Lung (tissue), 17 donors: ENCODE measurements at places on chromosomes 3 and 15.

DNA sequence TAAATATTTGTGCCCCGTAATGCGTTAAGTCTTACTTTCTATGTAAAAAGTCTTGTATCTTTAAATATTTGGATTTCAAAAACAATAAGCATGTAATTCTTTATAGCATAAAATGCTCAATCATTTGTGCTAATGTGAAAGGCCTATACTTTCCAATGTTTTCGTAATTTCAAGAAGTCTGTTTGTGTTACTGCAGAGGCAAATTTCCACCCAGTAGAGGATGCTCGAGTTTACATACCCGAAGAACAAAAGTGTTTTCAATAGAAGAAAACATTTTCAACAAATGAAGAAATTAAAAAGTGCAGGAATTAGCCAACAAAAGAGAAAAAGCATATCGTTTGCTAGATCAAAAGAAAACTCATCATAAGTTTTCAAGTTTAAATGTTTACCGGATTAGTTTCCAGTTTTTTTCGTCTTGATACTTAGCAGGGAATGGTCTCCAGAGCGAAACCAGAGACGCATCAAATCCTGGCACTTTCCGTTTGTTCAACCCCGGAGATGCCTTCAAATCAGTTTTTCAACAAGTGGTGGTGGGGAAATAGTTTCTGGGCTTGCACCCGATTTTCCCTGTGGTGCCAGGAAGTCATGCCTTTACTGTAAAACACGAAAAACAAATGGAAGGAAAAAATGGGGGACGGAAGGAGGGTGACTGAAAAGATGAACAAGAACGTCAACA is 1.0 kb downstream of the CGGBP1 start:
- H3K4me3 ChIP-seq: peak overlapping the region; percentile 92
- H3K27ac ChIP-seq: peak overlapping the region; percentile 100
- H3K36me3 ChIP-seq: peaks cover 5% of the 10 kb centered on the region
- DNase-seq: no peak

DNA sequence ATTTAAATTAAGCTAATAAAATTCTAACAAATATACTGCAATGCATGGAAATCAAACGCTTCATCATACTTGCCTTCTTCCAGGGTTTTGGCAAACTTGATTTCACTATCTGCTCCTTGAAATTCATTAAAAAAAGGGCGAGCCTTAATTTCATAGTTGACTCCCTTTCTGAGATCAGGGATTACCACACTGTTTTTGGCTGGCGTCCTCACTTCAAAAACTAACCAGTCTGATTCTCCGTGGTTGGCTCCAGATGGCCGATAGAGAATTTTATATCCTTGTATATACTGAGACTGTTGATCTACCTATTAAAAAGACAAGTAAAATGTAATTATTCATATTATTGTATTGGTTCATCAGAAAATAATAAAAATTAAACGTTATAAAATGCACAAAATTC is 1106.8 kb downstream of the ROBO1 start:
- H3K36me3 ChIP-seq: no peaks in the 10 kb centered on the region
- H3K4me1 ChIP-seq: no peaks in the 10 kb centered on the region
- H3K4me3 ChIP-seq: no peak overlapping the region

GRCh38 chr15:38864827-38865581 is 300.4 kb upstream of the RASGRP1 start:
- no peaks in the 10 kb centered on the region for H3K36me3 ChIP-seq
- H3K27ac ChIP-seq: peak overlapping the region; percentile 54
- no peaks in the 10 kb centered on the region for H3K27me3 ChIP-seq
- no peak overlapping the region for H3K4me3 ChIP-seq

DNA sequence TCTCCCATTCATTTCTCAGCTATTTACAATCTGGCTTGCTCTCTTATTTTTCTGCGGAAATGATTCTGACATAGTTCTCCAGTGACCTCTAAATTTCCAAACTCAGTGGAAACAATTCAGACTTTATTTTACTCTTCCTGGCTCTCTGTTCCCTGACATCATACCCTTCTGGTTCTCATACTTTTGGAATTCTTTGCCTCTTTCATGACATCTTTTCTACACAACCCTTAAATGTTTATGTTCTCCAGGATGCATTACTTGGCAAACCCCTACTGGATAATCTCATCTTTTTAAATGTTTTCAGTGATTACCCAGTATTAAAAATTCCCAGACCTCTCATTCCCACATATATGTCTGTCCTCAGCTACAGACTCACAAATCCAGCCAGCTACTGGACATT is 23.9 kb upstream of the PLSCR4 start:
- no peak overlapping the region for H3K4me3 ChIP-seq
- H3K27me3 ChIP-seq: no peaks in the 10 kb centered on the region
- H3K4me1 ChIP-seq: peaks cover 18% of the 10 kb centered on the region
- peak; percentile 80 for DNase-seq

DNA sequence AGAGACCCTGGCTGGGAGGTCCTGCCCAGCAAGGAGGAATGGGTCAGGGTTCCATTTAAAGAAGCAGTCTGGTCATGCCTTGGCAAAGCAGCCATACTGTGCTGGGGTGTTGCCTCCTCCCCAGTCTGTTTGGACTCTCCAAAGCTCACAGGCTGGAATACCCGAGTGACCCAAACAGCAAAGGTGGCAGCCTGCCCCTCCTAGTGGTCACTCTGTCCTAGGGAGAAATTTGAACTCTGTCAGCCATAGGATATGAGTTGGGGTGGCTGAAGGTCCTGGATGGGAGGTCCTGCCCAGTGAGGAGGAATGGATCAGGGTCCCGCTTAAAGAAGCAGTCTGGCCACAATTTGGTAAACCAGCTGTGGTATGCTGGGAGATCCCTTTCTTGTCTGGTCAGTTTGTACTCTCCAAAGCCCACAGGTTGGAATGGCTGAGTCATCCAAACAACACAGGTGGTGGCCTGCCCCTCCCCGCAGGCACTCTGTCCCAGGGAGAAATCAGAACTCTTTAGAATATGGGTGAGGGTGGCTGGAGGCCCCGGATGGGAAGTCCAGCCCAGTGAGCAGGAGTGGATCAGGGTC is 45.0 kb downstream of the CCR1 start:
- H3K36me3 ChIP-seq: no peaks in the 10 kb centered on the region
- no peak for DNase-seq
- H3K4me1 ChIP-seq: peaks cover 7% of the 10 kb centered on the region

DNA sequence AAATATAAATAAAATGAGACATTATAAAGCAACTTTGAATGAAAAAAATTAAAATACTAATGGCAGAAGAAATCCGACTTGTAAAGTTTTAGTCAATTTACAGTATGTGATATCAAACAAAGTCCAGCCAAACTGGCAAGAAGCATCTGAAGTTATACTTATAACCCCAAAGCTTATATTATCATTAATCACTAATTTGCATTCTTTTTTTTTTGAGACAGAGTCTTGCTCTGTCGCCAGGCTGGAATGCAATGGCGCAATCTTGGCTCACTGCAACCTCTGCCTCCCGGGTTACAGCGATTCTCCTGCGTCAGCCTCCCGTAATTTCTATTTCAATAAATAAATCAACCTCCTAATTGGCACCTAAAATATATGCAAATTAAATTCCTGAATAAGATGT is 80.1 kb downstream of the AQR start:
- peak; percentile 71 for DNase-seq
- H3K27ac ChIP-seq: no peak overlapping the region
- H3K27me3 ChIP-seq: no peaks in the 10 kb centered on the region

- H3K4me3 ChIP-seq: no peak overlapping the region
- H3K36me3 ChIP-seq: peaks cover 35% of the 10 kb centered on the region
- no peak overlapping the region for H3K27ac ChIP-seq
- DNase-seq: no peak
- H3K27me3 ChIP-seq: no peaks in the 10 kb centered on the region
Observed at GRCh38 chr15:64969401-64969800, 20.3 kb downstream of the SPG21 start.

DNA sequence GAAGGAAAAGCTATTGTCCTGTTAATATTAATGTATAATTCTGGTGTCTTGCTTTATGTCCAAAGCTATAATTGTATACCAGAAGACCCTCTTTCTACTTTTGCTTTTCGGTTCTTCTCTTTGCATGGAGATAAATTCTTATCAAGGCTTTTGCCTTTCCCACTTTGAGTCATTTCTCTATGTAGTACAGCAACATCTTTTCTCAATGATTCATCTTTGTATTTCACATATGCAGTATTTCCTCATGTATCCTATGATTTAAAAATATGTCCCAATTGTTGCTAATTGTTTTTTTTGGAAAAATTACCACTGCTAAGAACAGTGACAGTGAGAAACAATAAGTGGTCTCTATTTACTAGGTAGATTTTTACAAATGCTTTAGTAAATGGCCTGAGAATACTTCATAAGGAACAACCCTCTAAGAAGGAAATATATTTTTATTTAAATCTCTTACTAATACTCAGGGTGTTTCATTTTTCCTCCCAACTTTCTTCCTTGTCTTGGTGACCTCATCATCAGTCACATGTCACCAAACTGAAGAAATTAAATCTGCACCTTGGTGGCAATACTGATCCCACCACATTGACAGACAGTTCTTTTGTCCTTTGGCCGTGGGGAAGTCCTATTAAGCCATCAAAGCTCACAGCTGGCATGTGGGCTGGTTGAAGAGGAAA is 290.6 kb downstream of the SATB1 start:
- H3K27ac ChIP-seq: no peak overlapping the region
- H3K4me3 ChIP-seq: no peak overlapping the region
- H3K4me1 ChIP-seq: no peaks in the 10 kb centered on the region
- no peaks in the 10 kb centered on the region for H3K36me3 ChIP-seq

GRCh38 chr15:49038382-49038781 is 7.9 kb downstream of the SECISBP2L start:
- H3K4me3 ChIP-seq: no peak overlapping the region
- H3K27me3 ChIP-seq: no peaks in the 10 kb centered on the region
- H3K4me1 ChIP-seq: peaks cover 14% of the 10 kb centered on the region

DNA sequence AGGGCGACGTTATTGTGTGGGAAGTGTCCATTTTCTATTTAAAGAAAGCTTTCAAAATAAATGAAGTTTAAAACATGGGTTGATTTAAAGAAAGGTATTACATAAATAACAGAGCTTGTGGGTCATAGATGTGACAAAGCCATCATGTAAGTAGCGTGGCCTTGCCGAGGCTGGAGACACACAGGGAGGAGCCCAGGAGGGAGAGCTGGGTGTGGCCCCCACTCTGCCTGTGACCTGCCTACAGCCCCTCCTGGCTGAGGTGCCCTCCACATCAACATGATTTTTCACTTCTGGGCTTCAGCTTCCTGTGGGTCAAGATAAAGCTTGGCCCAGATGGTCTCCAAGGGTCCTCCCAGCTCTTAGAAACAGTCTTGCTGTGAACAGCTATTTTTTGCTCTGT is 12.5 kb upstream of the MGLL start:
- no peaks in the 10 kb centered on the region for H3K27me3 ChIP-seq
- H3K4me3 ChIP-seq: no peak overlapping the region
- DNase-seq: no peak
- H3K36me3 ChIP-seq: no peaks in the 10 kb centered on the region

- H3K4me3 ChIP-seq: no peak overlapping the region
- no peak for DNase-seq
- peaks cover 5% of the 10 kb centered on the region for H3K36me3 ChIP-seq
- no peaks in the 10 kb centered on the region for H3K27me3 ChIP-seq
- H3K4me1 ChIP-seq: no peaks in the 10 kb centered on the region
Observed at GRCh38 chr3:100888881-100889280, 104.3 kb downstream of the ABI3BP start.

DNA sequence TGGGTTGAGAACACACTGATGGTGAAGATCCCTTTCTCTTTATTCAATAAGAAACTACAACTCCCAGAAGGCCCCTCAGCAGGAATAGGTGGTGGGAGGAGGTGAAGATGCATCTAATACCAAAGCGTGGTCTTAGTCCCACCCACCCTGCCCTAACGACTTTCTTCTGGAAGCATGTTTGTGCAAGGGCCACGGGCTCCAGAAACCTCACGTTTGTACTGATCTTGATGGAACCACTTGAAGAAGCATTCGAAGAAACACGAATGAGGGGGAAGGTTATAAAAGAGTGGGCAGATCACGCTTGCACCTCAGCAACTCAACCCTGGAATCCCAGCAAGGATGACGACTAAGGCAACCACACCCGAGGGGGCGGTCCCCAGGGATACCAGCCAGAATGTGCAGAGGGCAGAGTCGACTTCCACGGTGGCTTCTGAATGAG is 10.6 kb upstream of the SLC25A36 start:
- no peaks in the 10 kb centered on the region for H3K4me1 ChIP-seq
- no peak overlapping the region for H3K27ac ChIP-seq
- no peaks in the 10 kb centered on the region for H3K27me3 ChIP-seq
- H3K4me3 ChIP-seq: no peak overlapping the region
- no peak for DNase-seq

DNA sequence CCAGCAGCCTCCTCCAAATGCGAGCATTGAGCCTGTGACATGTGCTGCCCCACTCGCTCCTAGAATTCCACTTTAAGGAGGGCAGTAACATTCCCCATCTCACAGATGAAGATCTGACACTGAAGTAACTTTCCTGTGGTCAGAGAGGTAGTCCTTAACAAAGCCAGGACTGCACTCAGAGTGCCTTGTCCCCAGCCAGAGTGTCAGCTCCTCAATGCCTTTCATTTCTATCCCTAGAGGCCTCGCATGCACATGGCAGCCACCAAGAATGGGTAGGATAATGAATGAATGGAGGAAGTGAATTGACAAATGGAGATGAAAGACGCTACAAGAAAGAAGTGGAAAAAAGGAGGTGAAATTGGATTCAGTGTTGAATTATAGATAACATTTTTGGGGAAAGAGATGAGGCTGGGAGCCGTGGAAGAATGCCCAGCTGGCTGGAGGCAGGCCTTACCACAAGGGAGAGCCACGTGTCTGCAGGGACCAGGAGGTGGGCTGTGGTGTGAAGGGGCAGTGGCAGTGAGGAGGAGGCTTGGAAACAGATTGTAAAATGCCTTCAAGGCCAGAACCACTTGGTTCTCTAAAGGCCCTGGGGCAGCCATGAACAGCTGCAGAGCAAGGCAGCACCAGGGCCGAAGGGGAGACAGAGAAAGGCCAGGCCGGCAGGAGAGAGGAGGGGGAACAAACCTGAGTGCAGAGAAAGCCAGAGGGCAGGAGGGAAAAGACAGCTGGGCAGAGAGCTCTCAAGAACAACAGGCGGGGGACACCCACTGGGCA is 10.4 kb downstream of the CFAP92 start:
- no peaks in the 10 kb centered on the region for H3K36me3 ChIP-seq
- no peaks in the 10 kb centered on the region for H3K27me3 ChIP-seq

- H3K4me1 ChIP-seq: no peaks in the 10 kb centered on the region
- no peaks in the 10 kb centered on the region for H3K36me3 ChIP-seq
- H3K4me3 ChIP-seq: no peak overlapping the region
- no peak for DNase-seq
- no peaks in the 10 kb centered on the region for H3K27me3 ChIP-seq
Observed at GRCh38 chr15:76108021-76108723, 48.4 kb downstream of the TMEM266 start.

GRCh38 chr15:23866832-23867231 is 179.7 kb upstream of the NDN start:
- DNase-seq: no peak
- H3K27me3 ChIP-seq: no peaks in the 10 kb centered on the region
- no peak overlapping the region for H3K4me3 ChIP-seq
- no peaks in the 10 kb centered on the region for H3K4me1 ChIP-seq
- no peak overlapping the region for H3K27ac ChIP-seq

GRCh38 chr3:48431224-48432029 is 1.5 kb upstream of the PLXNB1 start:
- H3K4me1 ChIP-seq: no peaks in the 10 kb centered on the region
- H3K27ac ChIP-seq: no peak overlapping the region
- no peaks in the 10 kb centered on the region for H3K27me3 ChIP-seq
- no peak for DNase-seq
- no peak overlapping the region for H3K4me3 ChIP-seq

GRCh38 chr3:38114052-38114874 is 22.7 kb downstream of the ACAA1 start:
- H3K27ac ChIP-seq: no peak overlapping the region
- H3K36me3 ChIP-seq: no peaks in the 10 kb centered on the region
- DNase-seq: no peak
- H3K27me3 ChIP-seq: no peaks in the 10 kb centered on the region
- no peak overlapping the region for H3K4me3 ChIP-seq
- H3K4me1 ChIP-seq: no peaks in the 10 kb centered on the region
